Left ventricle myocardium inferior (tissue), 1 donor: ENCODE measurements at places on chromosomes 12 and 14. TPM values are rescaled to one million over a fixed set of nuclear protein-coding genes. Genes with fewer than 3 reads are reported as not detected.

- no peak for DNase-seq
Measured at GRCh38 chr14:52268279-52269061, 972 bp downstream of the PTGDR start.

DNA sequence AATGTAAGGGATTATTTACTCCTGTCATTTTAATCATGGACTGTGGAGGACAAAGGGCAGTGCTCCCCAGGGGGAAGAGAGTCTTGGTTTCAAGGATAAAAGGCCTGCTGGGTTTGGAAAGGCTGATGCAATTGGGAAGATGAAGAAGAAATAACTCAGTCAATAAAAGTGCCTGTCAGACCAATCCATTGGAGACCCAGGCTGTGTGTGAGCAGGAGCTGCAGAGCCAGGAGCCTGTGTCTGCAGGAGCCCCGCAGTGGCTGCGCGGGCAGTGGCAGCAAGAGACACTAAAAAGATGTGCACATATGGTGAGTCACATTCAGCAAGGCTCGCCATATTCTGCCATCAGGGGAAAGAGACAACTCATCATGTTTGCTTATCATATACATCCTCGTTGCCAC is 90.4 kb downstream of the CRACR2A start:
- DNase-seq: no peak

DNA sequence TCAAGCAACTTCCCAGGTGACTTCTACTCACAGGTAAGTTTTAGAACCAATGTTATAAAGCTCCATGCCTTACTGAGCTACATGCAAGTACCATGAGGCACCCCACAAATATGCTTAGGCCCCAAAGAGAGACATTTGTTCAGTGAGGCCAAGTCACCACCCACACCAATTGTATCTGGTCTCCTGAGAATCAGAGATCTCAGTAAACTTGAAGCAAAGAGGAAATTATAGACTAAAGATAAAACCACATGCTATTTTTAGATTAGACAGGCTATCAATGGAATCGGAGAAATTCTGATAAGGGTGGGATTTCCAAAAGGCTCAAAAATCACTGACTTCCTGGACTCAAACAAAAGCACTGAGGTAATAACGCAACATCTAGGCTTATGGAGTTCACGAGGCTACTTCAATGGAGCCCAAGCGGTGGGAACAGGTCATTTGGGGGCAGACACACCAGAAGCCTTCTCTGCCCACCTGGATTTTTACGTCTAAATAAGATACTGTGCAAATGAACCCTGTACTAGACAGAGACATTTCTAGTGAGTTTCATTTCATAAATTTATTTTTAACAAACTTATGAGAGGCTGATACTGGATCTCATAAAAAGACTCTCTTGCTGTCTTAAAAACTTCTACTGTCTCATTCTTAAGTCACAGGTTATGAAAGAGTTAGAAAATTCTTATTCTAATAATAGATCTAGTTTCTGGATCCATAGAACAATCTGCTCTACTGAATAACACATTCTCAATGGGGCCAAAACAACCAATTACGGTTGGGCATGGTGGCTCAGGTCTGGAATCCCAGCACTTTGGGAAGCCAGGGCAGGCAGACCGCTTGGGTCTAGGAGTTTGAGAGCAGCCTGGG is 7.7 kb downstream of the SLC15A4 start:
- DNase-seq: no peak

DNA sequence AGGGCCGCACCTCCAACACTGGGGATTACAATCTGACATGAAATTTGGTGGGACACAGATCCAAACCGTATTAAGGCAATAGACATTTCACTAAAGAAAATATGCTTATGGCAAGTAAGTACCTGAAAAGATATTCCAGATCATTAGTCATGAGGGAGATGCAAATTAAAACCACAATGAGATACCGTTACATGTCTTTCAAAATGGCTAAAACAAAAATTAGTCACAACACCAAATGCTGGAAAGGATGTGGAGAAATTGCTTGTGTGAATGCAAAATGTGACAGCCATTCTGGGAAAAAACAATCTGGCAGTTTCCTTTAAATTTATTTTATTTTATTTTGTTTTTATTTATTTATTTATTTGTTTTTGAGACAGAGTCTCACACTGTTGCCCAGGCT is 82.3 kb upstream of the PTGDR start:
- DNase-seq: no peak

- peak; percentile 45 for DNase-seq
Measured at GRCh38 chr14:24058260-24058950, 6.6 kb downstream of the CARMIL3 start.

DNA sequence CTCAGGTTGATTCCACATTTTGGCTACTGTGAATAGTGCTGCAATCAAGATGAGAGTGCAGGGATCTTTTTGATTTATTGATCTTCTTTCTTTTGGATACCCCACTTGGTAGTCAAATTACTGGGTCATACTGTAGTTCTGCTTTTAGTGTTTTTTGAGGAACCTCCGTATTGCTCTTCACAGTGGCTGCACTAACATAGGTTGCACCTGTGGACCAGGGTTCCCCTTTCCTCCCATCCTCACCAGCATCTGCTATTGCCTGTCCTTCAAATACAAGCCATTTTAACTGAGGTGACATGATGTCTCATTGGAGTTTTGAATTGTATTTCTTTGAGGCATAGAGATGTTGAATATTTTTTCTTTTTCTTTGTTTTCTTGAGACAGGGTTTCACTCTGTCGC is 152.5 kb upstream of the TMEM132C start:
- DNase-seq: no peak

- DNase-seq: peak; percentile 33
Measured at GRCh38 chr12:111368291-111368787, 556 bp downstream of the PHETA1 start.

DNA sequence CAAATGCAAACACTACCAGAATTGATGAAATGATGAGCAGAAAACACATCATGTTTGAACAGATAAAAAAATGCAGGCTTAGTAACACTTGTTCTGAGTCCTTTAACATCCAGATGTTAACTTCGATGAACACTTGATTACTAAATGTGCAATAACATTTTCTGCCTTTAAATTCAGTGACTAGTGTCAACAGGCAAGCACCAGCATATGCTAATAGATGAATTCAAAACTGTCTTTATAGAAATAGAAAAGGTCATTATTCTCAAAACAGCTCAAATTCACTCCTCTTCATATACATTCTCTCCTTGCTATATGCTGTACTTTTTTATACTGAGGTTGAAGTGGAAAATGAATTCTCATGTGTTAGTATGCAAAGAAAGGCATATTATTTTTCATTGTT is at the start of gene TAS2R19:
TAS2R19 (minus strand) TSS at position 101 of the 400 bp plus-strand sequence; CDS start at position 52, 49 bp downstream.
- no peak for DNase-seq

DNA sequence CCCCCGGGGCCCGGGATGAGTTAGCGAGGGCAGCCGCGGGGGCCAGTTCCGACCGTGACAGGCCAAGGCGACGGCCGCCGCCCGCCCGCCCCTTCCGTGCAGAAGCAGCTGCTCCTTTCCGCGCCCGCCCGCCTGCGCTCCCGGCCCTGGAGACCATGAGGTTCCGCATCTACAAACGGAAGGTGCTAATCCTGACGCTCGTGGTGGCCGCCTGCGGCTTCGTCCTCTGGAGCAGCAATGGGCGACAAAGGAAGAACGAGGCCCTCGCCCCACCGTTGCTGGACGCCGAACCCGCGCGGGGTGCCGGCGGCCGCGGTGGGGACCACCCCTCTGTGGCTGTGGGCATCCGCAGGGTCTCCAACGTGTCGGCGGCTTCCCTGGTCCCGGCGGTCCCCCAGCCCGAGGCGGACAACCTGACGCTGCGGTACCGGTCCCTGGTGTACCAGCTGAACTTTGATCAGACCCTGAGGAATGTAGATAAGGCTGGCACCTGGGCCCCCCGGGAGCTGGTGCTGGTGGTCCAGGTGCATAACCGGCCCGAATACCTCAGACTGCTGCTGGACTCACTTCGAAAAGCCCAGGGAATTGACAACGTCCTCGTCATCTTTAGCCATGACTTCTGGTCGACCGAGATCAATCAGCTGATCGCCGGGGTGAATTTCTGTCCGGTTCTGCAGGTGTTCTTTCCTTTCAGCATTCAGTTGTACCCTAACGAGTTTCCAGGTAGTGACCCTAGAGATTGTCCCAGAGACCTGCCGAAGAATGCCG is 699 bp downstream of the MGAT2 start:
- DNase-seq: peak; percentile 71

- no peak for DNase-seq
Measured at GRCh38 chr12:2769866-2770533, 24.8 kb upstream of the FKBP4 start.

GRCh38 chr14:63877550-63877939 is 24.7 kb downstream of the SYNE2 start:
- no peak for DNase-seq

DNA sequence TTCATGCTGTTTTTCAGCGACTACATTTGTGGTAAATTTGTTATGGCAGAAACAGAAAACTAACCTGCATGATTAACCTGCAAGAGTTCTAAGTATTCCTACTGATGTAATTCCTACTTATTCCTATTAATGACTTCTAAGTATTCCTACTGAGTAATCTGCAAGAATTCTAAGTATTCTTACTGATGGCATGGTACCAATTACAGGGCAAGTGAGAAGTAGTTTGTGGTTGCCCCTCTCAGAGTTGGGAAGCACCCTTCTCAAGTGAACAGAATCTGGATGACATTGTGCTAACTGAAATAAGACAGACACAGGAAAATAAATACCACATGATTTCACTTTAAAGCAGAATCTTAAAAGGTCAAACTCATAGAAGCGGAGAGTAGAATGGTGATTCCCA is 100.9 kb upstream of the CPNE8 start:
- no peak for DNase-seq

DNA sequence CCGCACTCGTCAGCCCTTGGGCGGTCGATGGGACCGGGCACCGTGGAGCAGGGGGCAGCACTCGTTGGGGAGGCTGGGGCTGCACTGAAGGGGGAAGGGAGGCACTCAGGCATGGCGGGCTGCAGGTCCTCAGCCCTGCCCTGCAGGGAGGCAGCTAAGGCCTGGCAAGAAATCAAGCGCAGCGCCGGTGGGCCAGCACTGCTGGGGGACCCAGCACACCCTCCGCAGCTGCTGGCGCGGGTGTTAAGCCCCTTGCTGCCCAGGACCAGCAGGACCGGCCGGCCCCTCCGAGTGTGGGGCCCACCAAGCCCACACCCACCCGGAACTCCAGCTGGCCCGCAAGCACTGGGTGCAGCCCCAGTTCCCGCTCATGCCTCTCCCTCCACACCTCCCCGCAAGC is 35.7 kb upstream of the YAF2 start:
- no peak for DNase-seq

DNA sequence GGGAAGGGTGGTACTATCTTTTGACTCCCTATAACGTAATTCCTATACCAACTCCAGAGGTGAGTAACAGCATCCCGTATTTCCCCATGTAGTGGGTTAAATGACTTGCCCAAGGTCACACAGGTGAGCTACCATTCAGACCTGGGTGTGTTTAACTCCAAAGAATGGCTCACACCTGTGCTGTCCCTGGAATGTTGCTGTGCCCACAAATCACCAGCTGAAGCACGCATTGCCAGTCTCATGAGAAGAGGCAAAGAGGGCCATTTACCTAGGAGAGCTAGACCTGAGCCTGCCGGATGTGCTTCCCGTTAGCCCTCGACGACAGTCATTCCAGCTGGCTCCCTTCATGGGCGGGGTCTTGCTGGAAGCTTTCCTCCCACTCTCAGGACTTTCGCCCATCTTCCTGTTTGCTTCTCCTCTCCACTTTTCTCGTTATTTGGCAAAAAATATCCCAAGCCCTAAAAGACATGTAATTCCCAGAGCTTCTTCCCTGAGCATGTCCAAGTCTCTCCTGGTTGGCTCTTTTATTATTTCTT is 106.6 kb upstream of the VASH1 start:
- DNase-seq: no peak

ACSM4 gene
- total RNA-seq: not detected

CNTN1 gene
- 0.11 TPM for total RNA-seq

FOXM1 gene
- 0.71 TPM for total RNA-seq

FOXN4 gene
- total RNA-seq: not detected

JPH4 gene
- 0.19 TPM for total RNA-seq
